ENCODE measurements at places on chromosomes 3 and 15.

GRCh38 chr3:42036483-42036823 lies 54.7 kb upstream of the TRAK1 start:
- DNase-seq: peak; percentile 87

DNA sequence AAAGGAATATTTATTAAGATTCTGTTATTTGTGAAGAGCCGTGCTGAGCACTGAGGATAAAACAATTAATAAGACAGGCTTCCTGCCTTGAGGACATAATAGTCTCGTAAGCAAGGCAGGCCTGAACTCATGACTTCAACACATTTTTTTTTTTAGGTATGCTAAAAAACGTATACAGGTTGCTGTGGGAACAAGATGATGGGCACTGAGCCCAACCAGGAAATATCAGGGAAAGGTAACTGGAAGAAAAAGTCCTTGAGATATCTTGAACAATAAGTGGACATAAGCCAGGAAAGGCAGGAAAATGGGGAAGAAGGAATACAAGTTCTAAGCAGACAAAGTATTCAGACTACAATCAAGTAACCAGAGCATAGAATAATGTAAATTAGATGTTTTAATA lies 26.1 kb downstream of the CERS3 start:
- no peak for DNase-seq

DNA sequence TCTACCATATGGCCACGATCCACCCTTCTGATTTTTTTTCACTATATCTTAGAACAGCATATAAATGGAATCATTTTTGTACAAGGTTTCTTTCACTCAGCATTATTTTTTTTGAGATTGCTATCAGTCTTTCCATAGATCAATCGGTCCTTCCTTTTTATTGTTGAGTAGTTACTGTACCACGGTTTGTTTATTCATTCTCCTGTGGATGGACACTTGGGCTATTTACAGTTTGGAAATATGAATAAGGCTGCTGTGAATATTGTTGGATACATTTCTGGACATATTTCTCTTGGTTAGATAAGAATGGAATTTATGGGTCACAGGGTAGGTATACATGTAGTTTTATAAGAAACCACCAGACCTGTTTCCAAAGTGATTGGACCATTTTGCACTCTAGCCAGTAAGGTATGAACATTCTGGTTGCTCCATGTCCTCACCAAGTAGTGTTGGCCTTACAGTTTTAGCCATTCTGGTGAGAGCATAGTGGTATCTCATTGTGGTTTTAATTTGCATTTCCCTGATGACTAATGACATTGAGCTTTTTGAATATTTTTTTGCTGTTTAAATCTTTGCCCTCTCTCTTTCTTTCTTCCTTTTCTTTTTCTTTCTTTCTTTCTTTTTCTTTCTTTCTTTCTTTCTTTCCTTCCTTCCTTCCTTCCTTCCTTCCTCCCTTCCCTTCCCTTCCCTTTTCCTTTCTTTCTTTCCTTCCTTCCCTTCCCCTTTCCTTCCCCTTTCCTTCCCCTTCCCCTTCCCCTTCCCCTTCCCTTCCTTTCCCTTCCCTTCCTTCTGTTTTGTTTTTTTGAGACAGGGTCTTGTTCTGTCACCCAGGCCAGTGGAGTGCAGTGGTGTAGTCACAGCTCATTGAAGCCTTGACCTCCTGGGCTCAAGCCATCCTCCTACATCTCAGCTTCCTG lies 49.2 kb downstream of the LRRK1 start:
- DNase-seq: no peak

DNA sequence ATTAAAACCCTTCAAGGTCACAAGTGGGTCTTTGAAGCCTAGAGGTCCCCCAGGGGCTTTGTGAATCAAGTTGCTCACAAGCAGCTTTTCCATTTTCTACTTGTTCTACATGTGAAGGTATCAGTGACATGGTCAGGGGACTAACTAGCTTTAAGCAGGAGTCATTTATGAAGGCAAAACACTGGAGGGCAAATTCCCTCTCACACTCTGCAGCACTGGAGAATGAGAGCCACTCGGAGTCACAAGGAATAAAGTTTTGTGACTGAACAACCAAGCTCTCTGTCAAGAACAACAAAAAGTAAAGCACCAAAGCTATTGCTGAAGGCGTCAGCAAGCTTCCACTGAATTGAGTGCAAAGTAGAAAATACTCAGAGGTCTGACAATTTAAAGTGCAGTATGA lies 609.0 kb downstream of the EDEM1 start:
- no peak for DNase-seq
